CD8-positive, alpha-beta T cell (primary cell): ENCODE measurements at places on chromosomes 16 and 17.

- DNase-seq: no peak
Measured at GRCh38 chr16:69410219-69410990, 14.0 kb upstream of the CYB5B start.

DNA sequence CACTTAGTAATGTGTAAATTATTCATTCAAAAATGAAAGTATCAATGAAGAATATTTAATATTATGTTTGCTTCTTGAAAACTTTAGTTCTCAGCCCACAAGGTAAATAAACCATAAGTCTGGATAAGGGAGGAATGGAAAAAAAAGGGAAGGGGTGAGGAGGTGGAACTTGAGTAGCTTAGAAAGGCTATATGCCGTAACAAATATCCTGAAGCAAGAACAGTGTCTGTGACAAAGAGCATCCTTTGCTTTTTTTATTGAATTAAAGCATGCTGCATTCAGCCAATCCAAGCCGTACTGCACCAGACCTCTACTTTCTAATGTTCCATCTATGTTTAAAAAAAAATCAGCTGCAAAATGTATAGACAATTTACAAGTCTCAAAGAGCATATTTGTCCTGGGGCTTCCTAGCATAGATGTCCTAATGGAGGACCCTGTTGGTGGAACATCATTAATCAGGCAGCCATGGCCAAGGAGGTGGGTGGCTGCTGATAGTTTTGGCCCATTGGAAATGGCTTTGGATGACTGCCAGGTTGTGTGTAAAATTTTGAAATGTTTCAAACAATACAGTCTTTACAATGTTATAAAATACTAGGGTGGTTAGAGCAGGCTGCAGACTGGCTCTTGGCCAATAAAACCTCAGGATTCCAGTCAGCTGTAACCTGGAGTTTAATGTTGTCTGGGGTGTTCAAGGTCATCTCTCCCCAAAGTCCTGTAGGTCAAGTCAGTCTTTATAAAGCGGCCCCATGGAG is 895.8 kb upstream of the SOX9 start:
- DNase-seq: no peak

GRCh38 chr17:2392252-2393173 is 8.3 kb downstream of the MNT start:
- peak; percentile 95 for DNase-seq

DNA sequence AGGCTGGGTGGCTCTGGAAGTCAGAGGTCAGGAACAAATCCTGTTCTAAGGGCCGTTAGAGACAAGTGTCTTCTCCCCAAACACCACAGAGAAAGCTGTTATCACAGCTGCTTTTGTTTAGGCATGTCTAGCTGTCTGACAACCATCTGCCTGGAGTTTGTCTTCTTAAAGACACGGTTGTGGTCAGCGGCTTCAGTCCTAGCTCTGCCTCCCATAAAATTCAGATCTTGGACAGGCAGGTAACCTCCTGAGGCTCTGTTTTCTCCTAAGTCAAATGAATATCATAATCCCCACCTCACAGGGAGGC is 2.3 kb upstream of the ITGA3 start:
- no peak for DNase-seq

DNA sequence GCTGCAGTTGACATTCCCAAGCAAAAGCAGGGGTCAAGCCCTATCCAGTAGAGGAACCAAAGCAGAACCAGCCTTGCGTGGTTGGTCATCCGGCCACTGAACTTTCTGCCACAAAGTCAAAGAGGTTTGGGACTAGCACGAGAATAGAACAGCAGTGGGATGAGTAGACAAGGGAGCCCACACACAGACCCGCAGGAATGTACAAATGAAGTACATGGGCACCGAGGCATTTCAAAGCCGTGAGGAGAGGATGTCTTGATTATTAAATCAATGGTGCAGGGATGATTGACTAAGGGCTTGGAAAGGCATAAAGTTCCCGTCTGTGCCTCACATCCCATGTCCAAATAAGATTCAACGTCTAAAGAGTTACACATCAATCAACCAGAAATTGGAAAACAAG is 81.8 kb upstream of the TBC1D3K start:
- DNase-seq: no peak

GRCh38 chr17:7588553-7589203 is 1.2 kb downstream of the SOX15 start:
- DNase-seq: no peak

DNA sequence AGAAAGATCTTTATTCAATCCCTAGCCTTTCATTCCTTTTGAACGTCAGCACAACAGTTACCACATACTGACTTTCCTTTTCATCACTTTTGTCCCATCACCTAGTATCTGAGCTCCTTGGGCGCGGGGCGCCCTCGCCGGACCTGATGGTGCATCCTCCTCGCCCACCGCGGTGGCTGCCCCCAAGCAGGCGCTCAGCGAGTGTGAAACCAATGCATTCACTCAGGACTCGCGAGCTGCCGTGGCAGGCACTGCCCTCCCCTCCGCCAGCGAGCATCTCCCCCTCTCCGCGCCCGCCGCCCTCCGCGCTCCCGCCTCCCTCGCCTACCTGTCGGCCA is 756 bp downstream of the KLHL11 start:
- peak; percentile 74 for DNase-seq

GRCh38 chr17:79233916-79234551 is 159.4 kb downstream of the ENGASE start:
- no peak for DNase-seq

DNA sequence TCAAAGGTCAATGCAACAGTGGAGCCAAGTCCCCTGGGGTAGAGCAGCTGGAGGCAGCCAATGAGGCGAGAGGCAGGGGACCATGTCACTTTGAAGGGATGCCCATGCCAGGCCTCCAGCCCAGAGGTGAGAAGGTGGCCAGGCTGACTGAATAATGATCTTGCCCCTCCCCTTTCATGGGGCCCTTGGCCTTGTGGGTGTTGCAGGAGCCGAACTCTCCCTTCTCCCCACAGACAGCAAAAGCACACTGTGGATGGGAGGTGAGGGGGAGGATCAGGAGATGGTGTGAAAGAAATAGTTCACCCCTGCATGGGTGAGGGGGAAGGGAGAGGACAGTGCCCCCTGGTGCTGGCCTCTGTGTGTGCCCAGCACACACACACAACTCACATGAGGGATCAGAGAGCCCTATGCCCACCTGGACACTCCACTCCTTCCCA is 15.8 kb upstream of the TBX21 start:
- DNase-seq: peak; percentile 73

GRCh38 chr16:87297918-87298631 is 19.1 kb downstream of the C16orf95 start:
- peak; percentile 13 for DNase-seq

DNA sequence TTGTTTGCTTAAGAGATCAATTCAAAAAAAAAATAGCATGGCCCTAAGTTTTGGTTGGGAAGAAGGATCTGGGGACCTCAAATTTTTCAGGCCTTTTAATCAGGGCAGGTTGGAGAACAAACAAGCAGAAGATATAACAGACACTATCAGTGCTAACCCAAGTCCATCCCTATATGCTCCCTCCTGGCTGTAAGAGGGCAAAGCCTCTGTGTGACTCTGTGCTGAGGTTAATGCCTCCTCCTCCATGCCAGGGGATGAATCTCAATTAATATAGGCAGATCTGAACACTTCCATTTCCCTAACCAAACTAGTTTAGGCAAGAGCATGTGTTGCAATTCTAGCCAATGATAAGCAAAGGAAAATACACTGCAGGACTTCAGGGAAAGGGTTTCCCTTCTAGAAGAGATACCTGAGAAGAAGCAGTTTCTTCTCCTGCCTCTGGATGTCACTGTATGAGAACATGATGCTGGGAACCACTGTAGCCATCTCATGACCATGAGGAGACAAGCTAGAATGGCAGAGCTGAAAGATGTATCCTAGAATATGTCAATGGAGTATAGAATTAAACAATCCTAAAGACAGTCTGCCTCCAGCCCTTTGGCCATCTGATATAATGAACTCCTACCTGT is 76.0 kb downstream of the CHD9NB start:
- no peak for DNase-seq

DNA sequence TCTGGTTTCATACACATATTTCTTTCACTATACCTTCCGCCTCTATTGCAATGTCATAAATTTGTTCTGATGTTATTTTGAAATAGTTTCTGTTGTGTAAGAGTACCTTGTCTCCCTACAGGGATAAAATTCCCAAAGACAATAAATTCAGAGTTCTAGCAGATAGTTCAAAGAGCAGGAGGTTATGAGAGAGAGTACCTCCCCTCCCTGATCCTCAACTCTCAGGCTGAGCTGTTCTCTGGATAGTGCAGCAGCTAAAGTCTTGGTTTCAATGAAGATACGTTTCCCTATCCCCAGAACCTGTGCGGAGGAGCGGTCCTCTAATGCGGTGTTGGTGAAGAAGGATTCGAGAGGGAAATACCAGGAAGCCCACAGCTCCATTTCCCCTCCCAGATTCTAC is 190.2 kb upstream of the CPHXL start:
- no peak for DNase-seq
